ENCODE measurements at places on chromosomes 7 and 10.
A peak's percentile ranks its signal among the peaks of the same experiment; 100 is the strongest.

DNA sequence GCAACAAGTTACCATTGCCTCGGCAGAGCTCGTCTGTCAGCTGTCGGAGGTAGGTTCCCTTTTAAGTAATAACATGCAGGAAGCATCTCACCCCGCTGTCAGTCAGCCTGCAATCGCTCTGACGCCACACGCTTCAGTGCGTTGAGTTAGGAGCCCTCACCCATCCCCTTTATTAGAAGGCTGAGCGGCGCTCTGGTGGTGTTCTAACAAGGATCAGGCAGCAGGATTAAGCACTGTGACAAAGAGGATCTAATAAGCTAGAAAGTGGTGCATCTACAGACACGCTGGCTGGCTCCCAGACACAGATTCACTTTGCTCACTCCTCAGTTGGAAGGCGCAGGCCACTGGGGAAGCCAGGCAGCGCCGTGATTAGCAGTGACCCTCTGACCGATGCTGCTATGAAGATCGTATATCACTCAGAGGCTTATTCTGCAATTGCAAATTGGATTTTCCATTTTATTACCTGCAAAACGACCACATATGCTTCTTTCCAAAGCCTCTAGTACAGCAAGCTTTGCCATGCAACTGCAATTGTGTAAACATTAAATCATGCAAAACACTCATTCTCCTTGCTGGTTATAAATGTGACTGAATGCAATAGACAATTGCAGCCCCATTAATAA is 117.7 kb downstream of the RSU1 start:
- no peak for DNase-seq

- DNase-seq = no peak
Measured at GRCh38 chr7:14905764-14906163, 3.2 kb upstream of the DGKB start.

- peak; percentile 81 for DNase-seq
Measured at GRCh38 chr7:22597844-22598243, 97.9 kb upstream of the STEAP1B start.

DNA sequence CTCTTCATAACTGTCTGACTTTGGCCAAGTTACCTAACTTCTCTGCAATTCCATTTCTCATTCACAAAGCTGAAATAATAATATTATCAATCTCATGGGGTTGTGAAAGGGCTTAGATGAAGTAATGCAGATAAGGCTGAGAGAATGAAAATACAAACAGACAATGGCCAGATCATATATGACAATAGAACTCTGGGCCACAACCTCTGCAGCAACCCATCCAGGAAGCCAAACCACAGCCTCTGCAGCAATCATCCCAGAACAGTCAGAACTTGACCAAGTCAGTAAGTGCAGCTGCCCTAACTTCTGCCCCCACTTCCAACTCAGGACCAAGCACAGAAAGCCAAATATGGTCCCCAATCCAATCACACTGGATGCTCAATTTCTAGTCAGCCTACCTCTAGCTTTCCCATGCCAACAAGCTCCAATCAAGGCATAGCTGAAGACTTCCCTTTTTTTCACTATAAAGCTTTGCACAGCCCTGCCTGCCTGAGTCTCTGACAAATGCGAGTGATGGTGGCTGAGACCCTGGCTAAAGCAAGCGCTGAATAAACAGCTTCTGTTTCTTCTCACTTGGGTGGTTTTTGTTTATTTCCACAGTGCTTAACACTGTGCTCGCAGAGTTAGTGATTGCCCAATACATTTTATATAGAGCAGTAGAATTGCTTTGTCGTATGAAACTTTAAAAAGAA is 34.8 kb upstream of the TNPO3 start:
- DNase-seq = no peak

DNA sequence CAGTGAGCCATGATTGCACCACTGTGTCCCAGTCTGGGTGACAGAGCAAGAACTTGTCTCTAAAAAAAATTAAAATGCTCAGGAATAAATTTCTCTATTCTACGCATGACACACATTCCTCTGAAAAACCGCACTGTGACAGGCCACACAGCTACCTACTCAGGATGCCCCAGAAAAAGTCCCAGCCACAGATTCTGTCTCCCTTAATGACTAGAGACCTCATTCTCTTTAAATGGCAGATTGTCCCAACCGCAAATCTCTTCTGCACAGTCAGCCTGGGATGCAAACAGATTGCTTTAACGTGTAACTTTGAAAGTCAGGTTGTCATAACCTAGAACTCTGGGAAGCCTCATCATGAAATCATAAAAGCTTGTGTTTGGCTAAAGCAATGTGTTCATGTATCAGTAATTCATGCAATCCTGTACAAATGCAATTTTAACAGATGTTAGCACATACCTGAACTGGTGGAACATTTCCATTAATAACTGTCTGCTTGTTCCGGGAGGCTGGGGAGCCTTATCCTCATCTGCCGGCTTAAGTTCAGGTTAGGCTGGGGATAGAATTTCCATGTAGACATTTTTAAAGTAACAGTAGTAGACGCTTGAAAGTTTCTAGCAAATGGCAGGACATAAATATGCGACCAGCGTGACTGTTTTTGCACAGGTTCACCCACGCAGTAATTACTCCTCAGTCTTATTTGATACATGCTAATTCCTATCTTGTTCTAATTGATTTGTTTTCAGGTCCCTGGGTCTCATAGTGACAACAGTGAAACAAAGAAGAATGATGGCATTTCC is 26.2 kb upstream of the MSRB2 start:
- no peak for DNase-seq

DNA sequence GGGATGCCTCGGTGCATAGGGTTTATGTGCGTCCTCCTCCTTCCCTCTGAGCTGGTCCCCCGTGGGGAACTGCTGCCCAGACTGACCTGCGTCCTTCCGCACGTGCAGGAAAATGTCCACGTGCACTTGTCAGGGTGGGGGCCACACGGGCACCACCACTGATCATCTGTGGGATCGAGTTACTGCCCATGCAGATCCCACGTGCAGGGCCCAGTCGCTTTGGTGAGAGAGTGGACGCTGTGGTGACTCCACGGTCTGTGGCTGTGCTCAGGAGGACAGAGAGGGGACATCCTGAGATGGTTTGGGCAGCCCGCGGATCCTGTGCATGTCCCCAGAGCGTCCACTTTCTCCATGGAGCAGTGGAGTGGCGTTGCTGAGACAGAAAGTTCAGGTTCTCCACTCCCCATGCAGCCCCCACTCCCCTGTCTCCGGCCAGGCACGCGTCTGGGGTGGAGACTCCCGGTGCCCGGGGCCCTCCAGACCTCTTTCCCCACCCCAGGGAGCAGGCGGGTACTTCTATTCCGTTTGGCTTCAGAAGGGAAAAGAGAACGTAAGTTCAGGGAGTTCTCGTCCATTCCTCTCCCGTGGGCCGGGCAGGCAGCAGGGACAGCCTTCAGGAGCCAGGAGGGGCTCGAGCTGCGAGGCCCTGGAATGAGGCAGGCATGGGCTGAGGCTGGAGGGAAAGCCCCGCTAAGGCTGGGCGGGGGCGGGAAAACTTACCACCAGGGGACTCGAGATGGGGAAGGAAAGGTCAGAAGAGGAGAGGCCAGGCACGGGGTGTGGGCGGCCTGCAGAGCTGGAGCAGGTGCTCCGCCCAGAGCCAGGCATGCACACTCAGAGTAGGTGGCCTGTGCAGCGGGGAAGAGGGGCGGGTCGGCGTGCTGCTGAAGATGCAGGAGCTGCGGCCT is 59.9 kb downstream of the EGFR start:
- DNase-seq = no peak

DNA sequence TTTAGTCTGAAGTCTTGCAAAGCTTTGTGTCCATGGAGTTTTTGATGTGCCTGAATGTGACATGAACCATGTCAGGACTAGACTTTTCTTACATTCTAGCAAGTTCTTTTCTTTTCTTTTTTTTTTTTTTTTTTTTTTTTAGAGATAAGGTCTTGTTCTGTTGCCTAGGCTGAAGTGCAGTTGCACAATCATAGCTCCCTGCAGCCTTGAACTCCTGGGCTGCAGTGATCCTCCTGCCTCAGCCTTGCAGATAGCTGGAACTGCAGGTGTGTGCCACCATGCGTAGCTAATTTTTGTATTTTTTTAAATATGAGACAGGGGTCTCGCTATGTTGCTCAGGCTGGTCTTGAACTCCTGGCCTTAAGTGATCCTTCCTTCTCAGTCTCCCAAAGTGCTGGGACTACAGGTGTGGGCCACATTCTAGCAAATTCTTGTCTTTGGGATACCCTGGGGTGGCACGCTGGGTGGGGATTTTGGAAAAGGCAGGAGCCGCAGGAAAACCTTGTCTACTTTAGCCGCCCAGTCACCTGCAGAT is 152.8 kb downstream of the SVIL start:
- no peak for DNase-seq

- DNase-seq = no peak
Measured at GRCh38 chr10:30861221-30861620, 170.4 kb downstream of the ZNF438 start.

DNA sequence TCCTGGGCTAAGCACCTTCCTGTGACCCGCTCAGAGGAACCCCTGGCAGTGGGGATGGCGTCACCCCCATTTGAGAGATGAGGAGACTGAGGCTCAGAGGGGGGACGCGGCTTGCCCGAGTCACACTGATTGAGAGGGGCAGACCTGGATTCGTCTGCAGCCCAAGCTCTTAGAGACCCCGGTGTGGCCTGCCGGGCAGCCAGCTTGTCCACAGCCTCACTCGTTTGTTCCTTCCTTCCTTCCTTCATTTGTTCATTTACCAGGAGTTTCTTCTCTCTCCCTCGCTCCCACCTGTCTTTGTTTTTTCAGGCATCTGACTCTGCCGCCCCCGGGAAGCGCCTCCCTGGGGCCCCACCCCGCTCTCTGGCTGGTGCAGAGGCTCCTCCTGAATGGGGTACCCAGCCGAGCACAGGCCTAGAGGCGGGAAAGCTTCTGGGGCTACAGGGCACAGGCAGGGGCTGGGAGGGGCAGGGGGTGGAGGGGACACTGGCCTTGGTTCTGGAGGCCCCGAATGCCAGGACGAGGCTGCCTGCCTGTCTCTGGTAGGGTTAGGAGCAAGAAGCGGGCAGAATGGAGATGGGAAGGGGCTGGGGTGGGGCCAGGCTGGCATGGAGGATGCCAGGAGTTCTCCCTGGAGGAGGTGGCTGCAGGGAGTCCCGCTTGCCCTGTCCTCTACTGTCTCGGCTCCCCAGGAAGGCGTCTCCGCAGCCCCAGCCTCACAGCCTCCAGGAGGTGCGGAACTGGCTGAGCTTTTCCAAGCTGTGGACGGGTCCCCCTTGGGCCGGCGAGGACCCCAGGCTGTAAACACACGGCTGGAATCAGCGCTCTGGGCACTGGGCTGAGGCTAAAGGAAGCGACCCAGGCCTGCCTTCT is 91.6 kb downstream of the UNCX start:
- DNase-seq = no peak

GRCh38 chr7:111232249-111233084 is 141.5 kb downstream of the LRRN3 start:
- peak; percentile 65 for DNase-seq

DNA sequence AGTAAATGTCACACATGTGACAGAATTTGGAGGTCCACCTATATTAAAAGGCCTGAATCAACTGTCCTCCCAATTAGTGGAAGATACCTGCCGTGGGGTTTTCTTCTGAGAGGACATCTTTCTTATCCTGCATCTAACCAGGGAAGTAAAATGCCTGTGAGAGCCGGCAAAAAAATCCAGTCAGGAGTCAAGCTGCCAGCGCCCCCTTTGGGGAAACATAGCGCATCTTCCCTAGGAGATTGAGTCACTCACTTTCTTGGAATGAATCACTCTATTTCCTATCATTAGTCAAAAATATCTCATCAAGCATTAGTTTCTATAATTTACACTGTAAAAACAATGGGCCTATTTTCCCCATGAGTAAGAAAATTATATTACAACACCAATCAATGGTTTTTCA is 66.4 kb upstream of the ANK3 start:
- no peak for DNase-seq

GRCh38 chr7:120949393-120949911 is 1.1 kb upstream of the ING3 start:
- DNase-seq = no peak

DNA sequence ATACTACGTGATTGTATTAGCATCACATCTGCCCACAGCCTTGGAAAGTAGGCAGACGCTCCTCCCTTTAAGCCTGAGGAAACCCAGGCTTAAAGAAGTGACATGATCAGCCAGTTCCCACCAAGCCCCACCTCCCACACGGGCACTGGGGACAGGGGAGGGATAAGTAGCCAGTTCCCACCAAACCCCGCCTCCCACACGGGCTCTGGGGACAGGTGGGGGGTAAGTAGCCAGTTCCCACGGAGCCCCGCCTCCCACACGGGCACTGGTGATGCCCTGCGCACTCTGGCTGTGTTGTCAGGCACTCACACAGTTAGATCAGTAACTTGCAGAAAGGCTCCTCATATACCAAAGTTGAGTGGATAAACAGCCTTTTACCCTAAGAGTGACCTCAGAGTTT is 606.8 kb downstream of the PTPRN2 start:
- DNase-seq = no peak

DNA sequence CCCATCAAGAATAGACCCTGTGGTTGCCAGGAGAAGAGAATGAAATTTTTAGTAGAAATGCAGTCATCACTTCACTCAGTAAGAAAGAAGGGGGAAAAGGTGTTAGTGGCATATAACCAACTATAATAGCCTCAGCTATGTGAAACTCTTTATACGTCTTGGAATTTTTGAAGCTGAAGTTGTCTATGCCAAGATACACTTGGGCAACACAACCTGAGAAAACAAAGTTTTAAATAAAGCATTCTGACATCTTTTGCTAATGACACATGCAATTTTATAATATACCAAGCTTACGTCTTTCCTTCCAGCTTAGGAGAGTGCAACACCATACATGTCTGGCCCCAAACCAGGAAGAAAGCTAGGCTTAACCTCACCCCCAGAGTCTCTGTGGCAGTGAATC is 40.8 kb upstream of the ZNF438 start:
- peak; percentile 70 for DNase-seq

DNA sequence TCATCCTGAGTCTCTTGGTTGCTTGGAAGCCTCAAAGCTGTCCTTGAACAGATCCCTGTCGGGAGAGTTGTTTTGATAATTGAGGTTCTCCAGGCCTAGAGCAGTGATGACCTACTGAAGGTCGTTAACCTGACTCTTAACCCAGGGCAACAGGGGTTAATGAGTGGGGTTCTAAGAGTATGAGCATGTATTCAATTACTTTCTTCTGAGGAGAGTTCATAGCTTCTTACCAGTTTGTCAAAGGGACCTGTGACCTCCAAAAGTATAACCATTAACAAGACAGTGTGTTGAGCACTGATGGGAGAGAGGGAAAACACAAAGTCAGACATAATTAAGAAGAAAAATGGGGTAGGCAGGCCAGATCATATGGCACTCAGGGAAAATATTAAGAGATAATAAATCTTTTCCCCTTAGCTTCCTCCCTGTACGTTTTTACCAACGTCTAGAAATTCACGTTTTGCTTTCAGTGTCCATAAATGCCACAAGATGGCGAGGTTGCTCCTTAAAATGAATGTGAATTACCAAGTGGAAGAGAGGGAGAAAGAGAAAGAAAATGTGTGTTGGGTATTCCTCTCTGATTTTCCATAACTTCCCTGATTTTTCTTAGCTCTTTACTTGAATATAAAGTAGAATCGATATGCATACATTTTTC is 97.6 kb downstream of the SUGCT start:
- peak; percentile 83 for DNase-seq

GRCh38 chr10:125823663-125824251 is 411 bp downstream of the BCCIP start:
- DNase-seq = no peak

Data from astrocyte of the spinal cord (primary cell).